ENCODE measurements at places on chromosomes 12 and 14.

GRCh38 chr14:35336494-35337268 lies 44.5 kb downstream of the PSMA6 start:
- no peak for DNase-seq

DNA sequence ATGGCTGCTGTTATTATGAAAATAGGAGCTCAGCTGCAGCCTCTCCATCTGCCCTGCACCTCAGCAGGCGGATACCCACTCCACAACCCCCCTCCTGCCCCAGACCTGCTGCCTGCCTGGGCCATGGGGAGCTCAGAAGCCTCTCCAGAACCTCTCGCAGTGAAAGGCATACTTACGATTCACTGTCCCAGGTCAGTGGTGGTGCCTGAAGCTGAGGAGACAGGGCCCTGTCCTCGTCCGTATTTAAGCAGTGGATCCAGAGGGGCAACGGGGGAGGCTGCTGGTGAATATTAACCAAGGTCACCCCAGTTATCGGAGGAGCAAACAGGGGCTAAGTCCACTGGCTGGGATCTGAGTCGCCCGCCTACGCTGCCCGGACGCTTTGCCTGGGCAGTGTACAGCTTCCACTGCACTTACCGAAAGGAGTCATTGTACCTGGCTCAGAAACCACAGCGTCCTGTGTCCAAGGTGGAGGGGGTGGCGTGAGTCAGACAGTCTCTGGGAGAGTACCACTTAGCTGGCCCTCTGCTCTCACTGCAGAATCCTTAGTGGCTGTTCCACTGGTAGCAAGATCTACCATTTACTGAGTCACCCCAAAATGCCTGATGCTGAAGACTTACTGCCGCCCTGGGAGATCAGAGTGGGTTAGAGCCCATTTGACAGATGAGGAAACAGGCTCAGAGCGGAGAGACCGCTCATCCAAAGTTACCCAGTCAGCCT lies at the start of gene SERPINA1:
Gene SERPINA1, minus strand, starts transcription at position 219 of the 720 bp plus-strand sequence. CDS start 5,365 bp downstream, outside the sequence.
- DNase-seq, result no peak

- DNase-seq, result peak; percentile 24
These were observed 1.6 kb downstream of the GABARAPL1 start for GRCh38 chr12:10214136-10214894.

- DNase-seq, result no peak
These were observed 31.7 kb downstream of the RTRAF start for GRCh38 chr14:52020866-52021717.

GRCh38 chr12:47314996-47315395 lies 235.2 kb upstream of the AMIGO2 start:
- DNase-seq, result no peak

GRCh38 chr12:3976351-3976938 lies 103.2 kb upstream of the PARP11 start:
- no peak for DNase-seq

GRCh38 chr14:82951171-82951570 lies 1417.5 kb upstream of the SEL1L start:
- DNase-seq, result no peak

DNA sequence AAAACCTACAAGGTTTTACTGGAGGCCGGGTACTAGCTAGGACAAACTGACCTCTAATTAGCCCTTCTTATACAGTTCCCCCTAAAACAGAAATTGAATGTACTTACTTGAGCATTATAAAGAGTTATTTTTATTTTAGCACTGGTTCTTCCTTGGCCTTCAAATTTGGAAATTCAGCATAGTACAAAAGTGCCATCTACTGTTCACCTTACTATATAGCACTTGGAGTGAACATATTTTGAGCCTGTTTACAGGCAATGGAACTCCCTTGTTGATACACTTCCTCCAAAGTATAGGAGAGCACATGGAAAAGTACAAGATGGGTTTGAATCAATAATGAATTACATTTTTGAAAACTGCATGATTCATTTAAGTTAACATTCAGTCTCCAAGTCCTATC lies 3.9 kb upstream of the POC1B start:
- DNase-seq, result peak; percentile 70

- DNase-seq, result no peak
These were observed 27.5 kb downstream of the RMST start for GRCh38 chr12:97490141-97490540.

DNA sequence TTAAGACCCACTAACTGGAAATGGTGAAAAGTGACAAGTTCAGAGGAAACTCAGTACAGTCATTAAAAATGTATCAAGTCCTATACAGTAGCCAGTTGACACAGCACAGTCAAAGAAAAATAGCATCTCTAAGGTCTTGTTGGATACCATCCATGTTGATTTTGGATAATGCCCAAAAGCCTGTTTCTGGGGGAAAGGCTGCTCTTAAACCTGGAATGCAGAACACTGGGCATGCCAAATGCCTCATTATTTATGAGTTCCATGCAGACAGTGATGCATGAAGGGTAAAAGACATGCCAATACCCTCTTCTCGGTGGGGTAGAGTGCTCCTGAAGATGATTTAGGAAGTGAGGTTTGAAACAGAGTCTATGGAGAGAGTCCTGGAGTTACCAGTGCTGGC lies 29.6 kb downstream of the KCNK13 start:
- DNase-seq, result peak; percentile 17

DNA sequence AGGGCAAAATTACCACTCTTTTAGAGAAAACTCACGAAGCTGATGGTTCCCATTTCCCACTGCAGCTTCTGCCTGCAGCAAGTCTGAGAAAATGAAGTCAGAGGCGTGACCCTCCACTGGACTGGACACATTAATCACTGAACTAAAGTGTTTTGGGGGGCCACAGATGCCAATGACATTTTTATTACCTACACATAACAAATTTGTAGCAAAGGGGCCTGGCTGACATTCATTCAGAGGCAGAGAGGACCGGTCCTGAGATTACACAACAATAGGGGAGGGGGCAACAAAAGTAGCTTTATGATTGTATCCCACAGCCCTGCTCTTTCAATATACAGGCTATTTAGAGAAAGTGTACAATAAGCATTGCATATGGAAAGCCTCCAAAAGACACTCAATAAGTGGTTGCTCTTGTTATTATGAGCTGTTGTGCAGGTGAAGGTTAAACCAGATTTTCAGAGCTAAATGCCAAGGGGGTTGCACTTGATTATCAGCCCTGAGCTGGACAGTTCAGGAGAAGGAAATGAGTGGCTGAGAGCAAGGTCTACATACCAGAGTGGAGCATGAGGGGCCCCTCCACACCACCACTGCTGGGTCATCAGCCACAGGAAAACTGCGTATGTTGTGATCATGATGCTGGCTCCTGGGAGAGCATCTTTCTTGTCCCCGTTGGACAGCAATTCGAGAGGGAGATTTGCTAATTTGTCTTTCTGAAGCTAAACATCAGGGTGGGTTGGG lies 41.5 kb upstream of the CCDC60 start:
- DNase-seq, result no peak

DNA sequence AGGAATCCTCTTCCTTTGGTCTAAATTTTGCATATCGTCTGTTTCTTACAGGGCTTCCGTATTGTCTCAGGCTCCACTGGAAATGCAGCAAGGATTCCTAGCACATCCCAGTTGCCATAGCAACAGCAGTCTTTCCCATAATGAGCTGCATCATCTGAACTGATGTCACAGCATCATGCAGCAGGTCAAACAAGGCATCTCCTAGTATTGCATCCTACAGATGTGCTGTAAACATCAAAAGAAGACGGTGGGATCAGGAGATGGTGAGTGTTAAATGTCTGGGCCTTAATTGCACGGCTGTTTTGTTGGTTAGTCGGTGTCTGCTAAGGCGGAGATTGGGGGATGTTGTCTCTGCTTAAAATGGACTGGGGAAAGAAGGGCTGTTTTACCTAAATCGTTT lies at the start of gene AKAP6:
Gene AKAP6, plus strand, starts transcription at position 153 of the 400 bp plus-strand sequence. CDS start 104,196 bp downstream, outside the sequence.
- DNase-seq, result no peak

GRCh38 chr12:77724367-77724957 lies 106.2 kb upstream of the NAV3 start:
- DNase-seq, result peak; percentile 6

DNA sequence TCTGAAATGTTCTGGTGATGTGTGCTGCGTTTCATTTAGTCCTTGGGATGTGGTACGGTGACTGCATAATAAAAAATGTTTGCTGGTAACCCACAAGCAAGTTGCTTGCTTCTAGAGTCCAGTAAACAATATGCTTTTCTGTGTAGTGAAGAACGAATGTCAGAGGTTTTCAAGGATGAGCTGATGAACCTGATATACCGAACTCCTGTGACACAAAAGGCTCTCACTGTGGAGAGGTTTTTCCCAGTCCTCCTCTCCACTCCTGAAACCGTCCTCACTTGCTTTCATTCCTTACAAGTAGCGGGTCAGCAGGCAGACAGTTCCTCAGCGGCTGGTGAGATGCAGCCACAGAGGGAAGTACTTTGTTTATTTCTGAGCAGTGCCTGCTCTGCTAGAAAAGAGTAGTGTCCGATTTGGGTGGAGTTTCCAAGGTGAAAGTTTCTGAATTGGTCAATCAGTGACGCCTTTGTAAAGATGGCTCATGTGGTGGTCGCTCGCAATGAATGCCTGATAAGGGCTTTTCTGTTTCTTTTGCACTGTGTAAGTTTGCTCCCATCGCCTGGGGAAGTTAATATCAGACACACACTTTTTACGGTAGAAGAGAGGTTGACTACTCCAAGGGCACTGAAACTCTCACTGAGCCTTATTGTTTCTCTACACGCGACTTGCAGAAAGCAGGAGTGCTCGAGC lies 3.0 kb downstream of the ETV6 start:
- peak; percentile 65 for DNase-seq

GRCh38 chr14:94648801-94649200 lies 36.6 kb downstream of the SERPINA3 start:
- DNase-seq, result no peak

- peak; percentile 57 for DNase-seq
These were observed 28.0 kb downstream of the TTLL5 start for GRCh38 chr14:75689012-75689411.

GRCh38 chr12:74890237-74890599 lies 319.4 kb downstream of the KCNC2 start:
- DNase-seq, result peak; percentile 59

DNA sequence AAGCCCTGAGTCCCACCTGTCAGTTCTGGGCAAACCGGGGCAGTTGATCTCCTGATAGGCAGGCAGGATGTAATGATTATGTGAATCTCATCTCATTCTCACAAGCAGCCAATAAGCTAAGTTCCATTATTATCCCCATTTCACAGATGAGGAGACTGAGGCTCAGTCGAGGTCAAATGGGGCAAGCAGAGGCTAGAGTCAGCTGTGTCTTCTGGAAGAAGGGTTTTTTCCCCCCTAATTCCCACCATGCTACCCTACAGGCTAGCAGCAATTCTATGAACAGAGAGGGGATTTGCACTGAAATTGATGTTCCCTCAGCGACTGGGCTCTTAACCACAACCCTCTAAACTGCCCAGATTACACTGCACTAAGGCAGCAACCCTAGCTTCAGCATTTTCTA lies 93.8 kb upstream of the MAP1LC3B2 start:
- no peak for DNase-seq

DNA sequence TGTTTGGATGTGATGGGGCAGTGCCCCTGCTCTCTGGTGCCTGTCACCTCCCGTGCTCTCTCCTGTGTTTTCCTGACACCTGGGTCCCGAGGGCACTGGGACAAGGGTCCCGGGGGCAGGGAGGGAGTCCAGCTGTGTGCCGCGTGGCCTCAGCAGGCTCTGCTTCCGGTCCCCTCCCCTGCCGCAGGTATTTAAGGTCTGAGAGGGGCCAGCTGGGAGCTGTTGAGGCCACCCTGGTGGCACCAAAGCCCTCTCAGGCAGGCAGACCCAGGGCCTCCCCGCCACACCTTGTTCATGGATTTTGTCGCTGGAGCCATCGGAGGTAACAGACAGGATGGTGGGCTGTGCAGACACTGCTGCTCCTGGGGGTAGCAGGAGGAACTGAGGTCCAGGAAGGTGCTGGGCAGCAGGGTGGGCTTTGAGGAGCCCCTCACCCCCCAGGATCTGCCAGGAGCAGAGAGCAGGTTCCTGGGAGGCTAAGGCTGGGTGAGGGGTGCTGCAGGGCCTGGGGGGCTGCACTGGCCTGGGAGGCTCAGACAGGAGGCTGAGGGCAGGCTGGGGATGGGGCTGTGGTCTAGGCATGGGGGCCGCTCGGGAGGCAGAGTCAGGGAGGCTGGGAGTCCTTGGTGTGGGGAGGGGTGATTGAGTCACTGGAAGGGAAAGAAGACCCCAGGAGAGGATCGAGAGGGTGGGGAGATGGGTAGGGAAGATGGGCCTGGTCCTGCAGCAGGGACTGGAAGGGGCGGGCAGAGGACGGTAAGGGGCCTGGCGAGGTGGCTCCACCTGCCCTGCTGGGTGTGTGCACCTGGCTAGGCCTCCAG lies at the start of gene SLC25A47:
Gene SLC25A47, plus strand, starts transcription at position 219 of the 821 bp plus-strand sequence. Its CDS starts 76 bp downstream, at position 295.
- no peak for DNase-seq

DNA sequence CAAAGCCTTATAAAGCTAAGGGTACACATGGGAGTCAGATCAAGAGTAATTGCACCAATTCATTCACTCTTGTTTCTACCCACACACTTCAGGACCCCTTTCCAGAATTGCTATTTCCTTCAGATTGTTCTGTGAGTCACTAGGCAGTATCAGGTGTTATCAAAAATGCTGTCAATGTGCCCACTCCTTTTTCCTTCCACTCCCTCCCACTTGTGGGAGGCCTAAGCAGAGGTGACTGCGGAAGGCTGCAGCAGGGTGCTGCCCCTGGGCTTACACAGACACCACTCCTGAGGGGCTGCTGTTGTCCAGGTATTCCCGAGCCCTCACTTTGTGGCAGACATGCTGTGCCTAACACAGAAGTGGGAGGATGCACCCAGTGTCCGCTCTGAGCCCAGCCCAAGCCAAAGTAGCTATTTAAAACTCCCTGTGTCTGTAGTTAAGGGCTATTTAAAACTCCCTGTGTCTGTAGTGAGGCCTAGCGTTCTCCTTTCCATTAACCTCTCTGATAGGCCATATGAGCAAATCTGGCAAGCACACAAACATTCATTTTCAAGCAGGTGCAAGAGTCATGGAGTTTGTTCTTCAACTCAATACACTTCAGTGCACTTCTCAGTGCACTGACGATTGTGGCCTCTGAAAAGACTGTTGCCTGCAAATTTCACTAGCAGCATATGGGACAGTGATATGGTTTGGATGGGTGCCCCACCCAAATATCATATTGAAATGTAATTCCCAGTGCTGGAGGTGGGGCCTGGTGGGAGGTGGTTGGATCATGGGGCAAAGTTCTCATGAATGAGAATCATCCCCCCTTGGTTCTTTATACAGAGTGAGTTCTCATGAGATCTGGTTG lies 117.8 kb downstream of the PHLDA1 start:
- no peak for DNase-seq

GRCh38 chr14:55118761-55119160 lies 10.3 kb upstream of the LGALS3 start:
- no peak for DNase-seq

GRCh38 chr12:122999196-122999946 lies 18.9 kb downstream of the ARL6IP4 start:
- DNase-seq, result no peak

- no peak for DNase-seq
These were observed 12.4 kb upstream of the NRXN3 start for GRCh38 chr14:78157494-78158437.

GRCh38 chr12:24197532-24197931 lies 248.1 kb upstream of the SOX5 start:
- DNase-seq, result no peak

DNA sequence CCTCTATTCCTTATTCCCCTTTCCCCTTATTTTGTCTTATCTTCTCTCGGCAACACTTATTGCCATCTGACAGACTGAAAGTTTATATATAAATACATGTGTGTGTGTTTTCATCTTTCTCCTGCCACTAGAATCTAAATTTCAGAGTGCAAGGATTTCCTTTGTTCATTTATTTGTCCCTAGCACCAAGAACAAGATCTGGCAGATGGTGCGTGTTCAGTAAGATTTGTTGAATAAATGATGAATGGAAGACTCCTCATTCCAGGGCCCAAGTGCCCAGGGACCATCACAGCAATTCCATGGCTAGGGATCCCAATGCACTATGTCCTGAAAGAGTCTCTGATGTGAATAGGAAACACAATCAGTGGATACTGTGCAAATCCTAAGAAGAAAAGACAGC lies 97.9 kb upstream of the EEA1 start:
- no peak for DNase-seq

- DNase-seq, result no peak
These were observed 404.2 kb downstream of the DAD1 start for GRCh38 chr14:22184830-22185168.
